ENCODE measurements at places on chromosomes 11 and 22. TPM values are rescaled to one million over a fixed set of nuclear protein-coding genes. Genes with fewer than 3 reads are reported as not detected.

DNA sequence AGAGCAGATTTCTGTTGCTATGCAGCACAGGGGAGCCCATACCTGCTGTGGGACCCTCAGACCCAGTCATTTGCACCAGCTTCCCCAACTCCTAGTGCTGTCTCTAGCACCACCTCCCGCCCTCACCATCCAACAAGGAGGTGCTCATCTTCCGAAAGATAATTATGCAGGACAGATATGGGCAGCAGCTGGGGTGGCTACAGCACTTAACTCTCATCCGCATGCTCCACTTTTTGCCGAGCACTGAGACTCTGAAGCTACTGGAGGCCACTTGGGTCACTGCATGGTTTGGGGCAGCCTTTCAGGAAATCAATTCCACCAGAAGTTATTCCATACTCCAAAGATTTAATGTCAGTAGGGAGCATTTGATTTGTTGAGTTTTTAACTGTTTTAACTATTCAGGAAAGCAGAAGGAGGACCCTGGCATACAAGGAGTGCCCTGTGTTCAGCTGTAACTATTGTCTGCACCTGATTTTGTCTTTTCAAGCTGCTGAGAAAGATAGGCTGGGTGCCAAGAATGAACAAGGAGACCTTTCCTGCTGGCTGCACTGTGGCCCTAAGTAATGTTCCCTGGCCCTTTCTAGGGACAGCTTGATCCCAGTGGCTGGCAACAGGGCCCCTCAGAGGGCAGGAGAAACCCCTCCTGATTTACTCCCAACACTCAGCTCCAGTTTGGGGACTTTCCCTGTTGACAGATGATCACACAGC, 67.3 kb upstream of the CSNK2A3 start:
- DNase-seq = no peak
- peaks cover 4% of the 10 kb centered on the region for H3K4me1 ChIP-seq

- no peak overlapping the region for H3K4me3 ChIP-seq
- no peaks in the 10 kb centered on the region for H3K36me3 ChIP-seq
- H3K27ac ChIP-seq = no peak overlapping the region
- H3K27me3 ChIP-seq = peaks cover 28% of the 10 kb centered on the region
- peaks cover 2% of the 10 kb centered on the region for H3K4me1 ChIP-seq
Measured at GRCh38 chr22:26906464-26906863, 249.1 kb downstream of the MIAT start.

- H3K36me3 ChIP-seq = no peaks in the 10 kb centered on the region
- DNase-seq = no peak
- no peak overlapping the region for H3K4me3 ChIP-seq
- no peak overlapping the region for H3K27ac ChIP-seq
- no peaks in the 10 kb centered on the region for H3K4me1 ChIP-seq
Measured at GRCh38 chr11:10155793-10156490, 138.1 kb downstream of the SBF2 start.

DNA sequence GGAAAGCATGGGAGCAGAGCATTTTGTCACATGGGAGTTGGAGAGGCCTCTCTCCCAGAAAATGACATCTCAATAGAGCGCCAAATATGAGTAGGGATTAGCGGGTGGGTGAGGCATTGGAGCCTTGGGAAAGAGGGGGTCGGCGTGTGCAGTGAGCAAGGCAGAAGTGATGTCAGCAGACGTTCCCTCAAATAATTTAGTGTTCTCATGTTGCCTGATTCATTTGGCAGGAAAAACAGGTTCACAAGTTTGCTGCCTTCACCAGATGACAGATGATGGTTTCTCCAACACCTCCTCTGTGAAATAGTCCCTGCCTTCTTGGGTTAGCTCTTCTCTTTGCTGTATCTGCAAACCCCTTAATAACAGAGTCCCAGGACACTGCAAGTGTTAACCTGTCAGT, 118.5 kb upstream of the ARHGAP20 start:
- H3K27ac ChIP-seq = no peak overlapping the region
- H3K36me3 ChIP-seq = no peaks in the 10 kb centered on the region
- H3K4me3 ChIP-seq = no peak overlapping the region
- no peaks in the 10 kb centered on the region for H3K27me3 ChIP-seq
- no peak for DNase-seq

GRCh38 chr11:133921026-133921425, 35.7 kb downstream of the IGSF9B start:
- H3K4me3 ChIP-seq = no peak overlapping the region
- H3K27me3 ChIP-seq = no peaks in the 10 kb centered on the region
- H3K36me3 ChIP-seq = peaks cover 54% of the 10 kb centered on the region
- no peaks in the 10 kb centered on the region for H3K4me1 ChIP-seq
- DNase-seq = no peak

GRCh38 chr11:21865541-21865940, 327.3 kb upstream of the ANO5 start:
- H3K4me1 ChIP-seq = no peaks in the 10 kb centered on the region
- no peak overlapping the region for H3K27ac ChIP-seq
- no peaks in the 10 kb centered on the region for H3K36me3 ChIP-seq
- DNase-seq = no peak

GRCh38 chr22:39379756-39380730, 19.5 kb upstream of the TAB1 start:
- no peak overlapping the region for H3K27ac ChIP-seq
- no peaks in the 10 kb centered on the region for H3K36me3 ChIP-seq
- no peak for DNase-seq
- no peak overlapping the region for H3K4me3 ChIP-seq
- no peaks in the 10 kb centered on the region for H3K27me3 ChIP-seq

GRCh38 chr11:66728038-66728692, 851 bp downstream of the SPTBN2 start:
- DNase-seq = no peak
- peaks cover 5% of the 10 kb centered on the region for H3K4me1 ChIP-seq
- peak overlapping the region; percentile 81 for H3K4me3 ChIP-seq
- no peak overlapping the region for H3K27ac ChIP-seq
- H3K27me3 ChIP-seq = peaks cover 65% of the 10 kb centered on the region

DNA sequence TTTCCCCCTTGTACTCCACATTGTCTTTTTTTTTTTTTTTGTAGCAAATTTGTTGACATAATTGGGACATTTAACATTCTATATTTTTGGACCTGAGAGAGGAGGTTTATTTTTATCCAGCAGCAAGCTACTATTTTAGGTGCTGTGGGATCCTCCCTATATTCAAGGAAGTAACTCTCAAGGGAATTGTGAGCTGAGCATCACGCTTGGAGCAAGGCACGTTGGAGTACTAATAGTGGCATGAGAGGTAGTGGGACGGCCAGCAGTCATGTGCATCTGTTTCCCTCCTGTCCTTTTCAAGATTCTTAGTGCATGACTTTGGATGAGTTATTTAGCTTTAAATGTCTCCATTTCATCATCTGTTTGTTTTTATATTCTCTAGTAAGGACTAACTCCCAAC, 52.3 kb downstream of the EXT2 start:
- no peaks in the 10 kb centered on the region for H3K27me3 ChIP-seq
- DNase-seq = no peak
- H3K36me3 ChIP-seq = peaks cover 60% of the 10 kb centered on the region
- no peaks in the 10 kb centered on the region for H3K4me1 ChIP-seq
- H3K27ac ChIP-seq = no peak overlapping the region

GRCh38 chr11:134730561-134731212, 318.6 kb upstream of the B3GAT1 start:
- no peaks in the 10 kb centered on the region for H3K36me3 ChIP-seq
- no peak overlapping the region for H3K27ac ChIP-seq
- H3K27me3 ChIP-seq = no peaks in the 10 kb centered on the region
- H3K4me1 ChIP-seq = no peaks in the 10 kb centered on the region
- no peak for DNase-seq

- no peaks in the 10 kb centered on the region for H3K36me3 ChIP-seq
- peaks cover 15% of the 10 kb centered on the region for H3K27me3 ChIP-seq
- no peak overlapping the region for H3K4me3 ChIP-seq
- H3K27ac ChIP-seq = no peak overlapping the region
Measured at GRCh38 chr22:22796724-22797123, 90.9 kb upstream of the IGLL5 start.

DNA sequence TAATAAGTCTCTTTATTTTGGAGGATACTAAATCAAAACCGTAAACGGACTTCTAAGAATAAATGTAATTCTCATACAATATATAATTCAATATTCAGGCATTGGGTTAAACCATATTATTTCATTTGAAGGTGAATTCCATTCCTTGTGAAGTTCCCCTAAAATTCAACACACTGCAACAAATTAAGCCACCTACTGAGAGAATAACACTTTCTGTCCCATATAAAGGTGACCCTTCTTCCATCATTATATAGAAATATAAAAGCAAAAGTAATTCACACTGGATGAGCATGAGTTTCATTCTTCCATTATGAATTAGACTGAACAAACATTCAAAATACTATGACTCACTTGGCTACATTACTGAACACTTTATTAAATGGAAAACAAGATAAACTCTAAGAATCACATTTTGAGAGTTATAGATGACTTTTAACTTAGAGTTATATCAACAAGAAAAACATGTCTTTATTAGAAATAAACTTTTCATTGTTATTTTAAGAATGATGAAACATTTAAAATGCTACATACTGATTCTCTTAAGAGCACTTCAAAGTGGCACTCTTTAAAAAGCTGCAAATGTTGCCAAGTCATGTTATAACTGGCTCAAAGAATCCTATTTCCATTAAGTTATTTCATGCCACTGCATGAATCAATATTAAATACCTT, 2.8 kb downstream of the SESN3 start:
- DNase-seq = no peak
- H3K4me1 ChIP-seq = peaks cover 45% of the 10 kb centered on the region
- H3K36me3 ChIP-seq = peaks cover 40% of the 10 kb centered on the region
- H3K4me3 ChIP-seq = peak overlapping the region; percentile 74
- peak overlapping the region; percentile 31 for H3K27ac ChIP-seq

DNA sequence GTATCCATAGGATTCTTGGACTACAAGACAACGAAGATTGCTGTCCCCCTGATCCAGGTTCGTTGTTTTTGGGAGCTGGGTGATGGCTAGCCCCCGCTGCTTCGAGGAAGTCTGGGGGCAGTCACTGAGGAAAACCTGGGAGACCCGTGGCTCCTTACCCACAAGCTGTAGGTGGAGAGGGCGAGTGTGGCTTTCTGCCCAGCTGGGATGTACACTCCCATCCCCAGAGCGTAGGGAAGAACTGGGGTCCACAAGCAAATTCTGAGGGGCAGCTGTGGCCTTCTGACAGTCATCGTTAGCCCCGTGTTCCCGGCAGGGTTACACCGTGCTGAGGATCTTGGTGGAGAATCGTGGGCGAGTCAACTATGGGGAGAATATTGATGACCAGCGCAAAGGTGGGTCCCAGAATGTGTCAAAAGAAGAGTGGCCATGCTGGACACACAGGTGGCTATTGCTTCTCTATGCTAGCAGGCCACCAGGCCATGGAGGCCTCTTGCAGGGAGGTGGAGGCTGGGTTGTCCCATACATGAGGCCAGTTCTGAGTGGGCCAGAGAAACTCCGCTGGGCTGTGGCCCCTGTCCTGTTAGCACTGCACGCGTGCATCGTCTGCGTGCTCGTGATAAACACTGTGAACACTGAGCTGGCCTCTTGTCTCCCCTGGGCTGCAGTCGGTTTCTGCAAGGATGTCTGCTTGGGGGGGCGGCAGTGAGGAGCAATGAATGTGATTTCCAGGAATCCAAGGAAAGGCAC, 39.8 kb downstream of the GLB1L2 start:
- no peaks in the 10 kb centered on the region for H3K4me1 ChIP-seq
- no peaks in the 10 kb centered on the region for H3K36me3 ChIP-seq
- no peaks in the 10 kb centered on the region for H3K27me3 ChIP-seq

- no peaks in the 10 kb centered on the region for H3K4me1 ChIP-seq
- DNase-seq = no peak
- no peaks in the 10 kb centered on the region for H3K36me3 ChIP-seq
- H3K4me3 ChIP-seq = no peak within 1 kb of the TSS
- no peak within 1 kb of the TSS for H3K27ac ChIP-seq
Measured at GRCh38 chr22:31139866-31140716, at the start of gene PLA2G3. Gene PLA2G3 (minus strand): TSS chr22:31140508. CDS start chr22:31140354, 154 bp downstream.

- no peak overlapping the region for H3K4me3 ChIP-seq
- H3K36me3 ChIP-seq = no peaks in the 10 kb centered on the region
- DNase-seq = no peak
- no peaks in the 10 kb centered on the region for H3K27me3 ChIP-seq
Measured at GRCh38 chr11:117010808-117011540, 87.3 kb downstream of the SIK3 start.

DNA sequence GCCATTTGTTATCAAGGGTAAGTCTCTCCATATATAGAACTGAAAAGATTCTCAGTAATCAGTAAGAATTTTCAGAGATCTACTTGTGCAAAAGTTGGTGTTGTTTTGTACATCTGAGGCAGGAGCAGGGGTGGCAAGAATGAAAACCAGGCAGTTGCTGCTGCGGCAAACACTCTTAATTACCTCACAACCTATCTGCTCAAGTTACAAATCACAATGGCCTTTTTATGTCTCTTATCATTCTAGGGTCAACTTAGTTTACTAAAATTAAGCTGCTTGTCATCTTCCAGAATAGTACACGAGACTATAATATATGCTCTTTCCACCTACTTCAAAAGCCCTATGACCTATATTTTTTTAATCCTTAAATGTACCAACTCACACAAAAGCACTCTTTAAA, 14.3 kb upstream of the FSHB start:
- no peak for DNase-seq
- no peak overlapping the region for H3K4me3 ChIP-seq

- no peak overlapping the region for H3K4me3 ChIP-seq
- H3K27me3 ChIP-seq = no peaks in the 10 kb centered on the region
- no peak for DNase-seq
- H3K36me3 ChIP-seq = no peaks in the 10 kb centered on the region
- no peaks in the 10 kb centered on the region for H3K4me1 ChIP-seq
Measured at GRCh38 chr11:132114185-132114584, 743.8 kb downstream of the NTM start.

DNA sequence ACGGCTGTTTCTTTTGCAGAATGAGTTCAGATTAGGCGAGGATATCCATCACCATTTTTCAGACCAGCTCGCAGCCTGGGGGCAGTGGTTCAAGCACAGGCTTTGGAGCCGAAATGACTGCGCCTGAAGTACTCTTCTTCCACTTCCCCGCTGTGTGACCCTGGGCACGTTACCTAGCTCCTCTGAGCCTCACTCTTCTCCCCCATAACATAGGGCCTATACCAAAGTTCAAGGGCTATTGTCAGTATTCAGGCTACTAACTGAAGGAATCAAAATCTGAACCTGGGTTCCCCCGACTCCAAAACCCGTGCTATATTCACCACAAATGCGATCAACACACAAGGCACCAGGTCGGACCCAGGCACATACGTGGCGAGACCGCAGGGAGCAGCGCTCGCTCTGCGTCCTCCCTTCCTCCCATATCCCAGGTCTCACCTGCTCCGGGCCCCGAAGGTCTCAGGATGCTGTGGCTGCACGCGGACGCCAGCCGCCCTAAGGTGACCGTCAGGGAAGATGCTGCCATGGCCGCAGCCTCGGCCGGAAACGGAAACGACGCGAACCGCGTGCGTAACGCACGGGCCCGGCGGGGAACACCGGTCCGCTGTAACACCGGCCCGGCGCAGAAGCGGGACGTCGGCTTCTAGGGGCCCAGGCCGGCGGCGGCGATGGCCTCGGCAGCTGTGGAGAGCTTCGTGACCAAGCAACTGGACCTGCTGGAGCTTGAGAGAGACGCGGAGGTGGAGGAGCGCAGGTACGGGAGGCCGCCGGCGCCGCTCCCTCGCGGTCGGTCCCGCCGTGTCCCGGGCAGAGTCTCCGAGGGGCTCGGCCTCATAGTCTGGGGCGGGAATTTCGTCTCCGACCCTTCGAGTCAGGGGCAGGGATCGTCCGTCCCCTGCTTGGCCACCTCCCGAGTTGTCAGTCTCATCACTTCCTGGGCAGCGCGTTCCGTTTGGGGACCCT, at the start of the genes IGHMBP2 and MRPL21:
Gene IGHMBP2, plus strand, starts transcription at position 604 of the 960 bp plus-strand sequence. Its CDS starts 62 bp downstream, at position 666.
Gene MRPL21, minus strand, starts transcription at position 545 of the 960 bp plus-strand sequence. Its CDS starts 22 bp downstream, at position 523.
- peak; percentile 82 for DNase-seq
- H3K27ac ChIP-seq = peak within 1 kb of the TSS; percentile 93
- peaks cover 52% of the 10 kb centered on the region for H3K36me3 ChIP-seq
- H3K27me3 ChIP-seq = no peaks in the 10 kb centered on the region

The NCF4 gene
- 15.7 TPM for total RNA-seq

The RABL2B gene
- total RNA-seq = 35.7 TPM

The KCNJ1 gene
- total RNA-seq = not detected

The GLB1L3 gene
- 15.4 TPM for total RNA-seq

The GAS2 gene
- total RNA-seq = 0.80 TPM

The SCGB1D2 gene
- total RNA-seq = not detected

Data from activated T-helper 2 cell treated with anti-CD3 and anti-CD28 coated beads, Interferon-gamma antibody, Interleukin-2, Interleukin-4, amounts not matched to agents 10 μg/mL and 5 μg/mL and 100 μg/mL, durations not matched to agents 14 hours and 24 hours and 36 hours (primary cell).